Urinary bladder (tissue), 4 donors: ENCODE measurements at places on chromosomes 7 and 10. TPM values are rescaled to one million over a fixed set of nuclear protein-coding genes. Genes with fewer than 3 reads are reported as not detected.

DNA sequence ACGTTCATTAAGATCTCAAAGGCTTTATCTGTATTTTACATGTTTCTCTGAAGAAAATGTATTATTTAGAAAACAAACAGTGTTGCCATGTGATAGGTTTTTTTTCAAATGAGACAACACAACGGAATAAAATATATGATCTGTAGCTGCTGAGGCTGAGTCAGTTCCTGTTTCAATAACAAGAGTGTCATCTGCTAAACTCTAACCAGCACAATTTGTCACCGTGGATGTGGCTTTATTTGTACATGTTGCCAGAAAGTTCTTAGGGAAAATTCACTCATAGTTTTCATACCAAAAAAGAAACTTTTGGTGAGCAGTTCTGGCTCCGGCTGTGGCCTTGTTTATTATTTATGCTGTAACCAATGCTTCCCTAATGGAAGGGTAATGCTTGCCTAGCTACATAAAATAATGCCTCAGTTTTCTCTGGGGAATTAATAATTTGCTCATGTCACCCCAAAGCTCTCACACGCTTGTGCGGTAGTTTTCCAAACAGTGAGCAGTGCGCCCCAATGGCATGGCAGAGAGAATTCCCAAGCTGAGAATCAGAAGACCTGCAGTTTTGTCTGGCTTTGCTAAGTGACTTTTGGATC, 20.3 kb upstream of the KLF6 start:
- DNase-seq, result no peak

GRCh38 chr7:26388256-26388655, 96.6 kb downstream of the SNX10 start:
- DNase-seq, result no peak

DNA sequence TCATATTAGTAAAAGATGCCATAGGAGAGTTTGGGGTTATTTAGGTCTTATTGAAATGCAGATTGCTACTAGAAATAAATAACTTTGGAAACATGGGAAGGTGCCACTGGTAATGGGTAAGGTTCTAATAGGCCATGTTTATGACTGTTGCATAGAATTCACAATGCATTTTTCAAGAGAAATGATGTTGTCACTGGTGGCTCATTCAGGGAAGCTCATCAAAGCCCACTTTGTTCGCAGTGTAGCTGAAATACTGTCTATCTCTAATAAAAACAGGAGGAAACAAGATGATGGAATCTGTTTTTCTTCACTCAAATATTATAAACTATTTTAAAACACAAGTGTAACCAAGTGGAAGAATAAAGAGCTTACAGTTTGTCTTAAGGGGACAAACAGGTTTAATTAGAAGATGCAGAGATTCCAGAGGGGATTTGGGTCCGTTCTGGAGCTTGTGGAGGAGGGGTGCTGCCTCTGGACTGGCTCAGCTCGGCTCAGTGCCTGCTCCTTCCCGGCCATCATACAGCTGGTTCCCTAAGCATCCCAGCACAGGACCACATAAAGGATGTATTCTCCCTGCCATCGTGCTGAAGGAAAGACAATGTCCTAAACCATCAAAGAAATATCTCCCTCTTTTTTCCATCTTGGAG, 20.4 kb downstream of the OPALIN start:
- no peak for DNase-seq

- no peak for DNase-seq
Measured at GRCh38 chr7:103988468-103989199, 824 bp downstream of the RELN start.

GRCh38 chr7:142454862-142455261, 197.0 kb upstream of the PRSS58 start:
- no peak for DNase-seq

GRCh38 chr7:141636053-141636452, 65.9 kb downstream of the DENND11 start:
- DNase-seq, result no peak

DNA sequence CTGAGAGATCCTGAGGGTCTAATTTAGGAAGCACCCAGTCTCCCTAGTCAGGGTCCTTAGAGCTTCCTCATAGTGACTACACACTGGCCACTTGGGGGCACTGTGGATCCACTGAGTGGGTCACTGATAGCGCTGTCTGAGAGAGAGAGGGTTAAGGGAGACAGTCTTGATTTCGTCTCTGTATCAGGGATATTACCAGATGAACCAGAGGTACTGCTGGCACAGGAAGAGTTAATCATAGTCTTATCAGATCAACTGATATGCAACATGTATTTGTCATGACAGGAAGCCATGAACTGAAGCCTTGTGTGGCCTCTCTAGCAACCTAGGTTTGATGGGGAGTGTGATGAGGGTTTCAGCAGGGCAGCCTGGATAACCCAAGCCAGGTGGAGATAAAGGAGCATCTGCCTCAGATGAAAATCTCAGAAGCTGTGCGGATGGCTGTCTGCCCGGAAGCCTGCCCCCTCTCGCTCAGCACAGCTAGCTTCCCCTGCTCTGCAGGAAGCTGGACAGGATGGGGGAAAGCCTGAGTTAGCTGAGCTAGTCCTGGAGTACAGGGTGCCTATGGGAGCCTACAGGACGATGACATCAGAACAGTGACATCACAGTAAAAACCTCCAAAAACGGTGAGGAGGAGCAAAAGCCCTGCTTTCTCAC, 214.0 kb upstream of the PRSS1 start:
- DNase-seq, result no peak

GRCh38 chr10:99843310-99843709, 60.9 kb downstream of the ABCC2 start:
- DNase-seq, result no peak

- no peak for DNase-seq
Measured at GRCh38 chr7:140263277-140263676, 86.5 kb upstream of the KDM7A start.

- DNase-seq, result no peak
Measured at GRCh38 chr10:7634142-7634894, 32.4 kb downstream of the ITIH5 start.

DNA sequence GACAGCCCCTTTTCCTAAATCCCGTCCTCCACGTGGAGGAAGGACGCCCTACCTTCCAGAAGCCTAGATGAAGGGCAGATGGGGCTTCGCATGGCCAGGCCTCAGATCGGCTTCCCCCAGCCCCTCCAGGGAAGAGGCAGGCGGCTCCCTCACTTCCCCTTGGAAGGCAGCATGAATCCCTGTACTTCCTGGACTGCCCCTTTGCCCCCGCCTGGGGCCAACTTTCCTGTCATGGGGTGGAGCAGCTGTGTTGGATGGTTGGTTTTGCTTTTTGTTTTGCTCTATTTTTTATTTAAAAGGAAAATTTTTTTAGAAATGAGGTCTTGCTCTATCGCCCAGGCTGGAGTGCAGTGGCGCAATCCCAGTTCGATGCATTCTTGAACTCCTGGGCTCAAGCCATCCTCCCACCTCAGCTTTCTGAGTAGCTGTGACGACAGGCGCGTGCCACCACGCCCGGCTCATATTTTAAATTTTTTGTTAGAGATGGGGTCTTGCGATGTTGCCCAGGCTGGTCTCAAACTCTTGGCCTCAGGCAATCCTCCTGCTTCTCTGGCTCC, 27.2 kb downstream of the GTF2IRD1 start:
- DNase-seq, result no peak

GRCh38 chr7:3585826-3586225, 284.8 kb downstream of the SDK1 start:
- no peak for DNase-seq

DNA sequence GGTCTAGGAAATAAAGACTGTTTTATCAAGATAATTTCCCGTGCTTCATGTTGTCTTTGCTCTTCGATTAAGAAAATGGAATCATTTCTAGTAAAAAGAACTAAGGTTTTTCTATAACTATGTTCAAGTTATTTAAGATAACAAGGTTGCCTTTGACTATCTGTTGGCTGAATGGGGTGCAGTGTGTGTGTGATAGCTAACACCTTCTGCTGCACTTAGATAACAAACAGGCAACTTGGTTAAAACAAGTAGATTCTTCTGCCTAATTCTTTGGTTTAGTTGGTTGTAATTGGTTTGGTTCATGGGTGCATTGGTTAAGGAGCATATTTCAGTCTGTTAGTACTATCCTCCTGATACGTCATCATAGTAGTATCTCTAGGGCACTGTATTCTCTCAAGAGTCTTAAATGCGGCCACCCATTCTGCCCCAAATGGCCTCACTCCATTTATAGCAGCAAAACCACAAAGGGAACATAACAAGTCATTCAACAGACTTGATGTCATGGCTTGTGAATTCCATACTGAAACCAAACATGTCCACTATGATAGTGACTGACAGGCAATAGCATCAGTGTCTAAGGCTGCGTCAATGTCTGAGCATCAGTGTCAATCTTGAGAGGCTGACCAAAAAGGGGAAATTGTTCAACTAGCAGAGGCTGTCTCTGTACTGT, 55.7 kb downstream of the CCDC3 start:
- no peak for DNase-seq

DNA sequence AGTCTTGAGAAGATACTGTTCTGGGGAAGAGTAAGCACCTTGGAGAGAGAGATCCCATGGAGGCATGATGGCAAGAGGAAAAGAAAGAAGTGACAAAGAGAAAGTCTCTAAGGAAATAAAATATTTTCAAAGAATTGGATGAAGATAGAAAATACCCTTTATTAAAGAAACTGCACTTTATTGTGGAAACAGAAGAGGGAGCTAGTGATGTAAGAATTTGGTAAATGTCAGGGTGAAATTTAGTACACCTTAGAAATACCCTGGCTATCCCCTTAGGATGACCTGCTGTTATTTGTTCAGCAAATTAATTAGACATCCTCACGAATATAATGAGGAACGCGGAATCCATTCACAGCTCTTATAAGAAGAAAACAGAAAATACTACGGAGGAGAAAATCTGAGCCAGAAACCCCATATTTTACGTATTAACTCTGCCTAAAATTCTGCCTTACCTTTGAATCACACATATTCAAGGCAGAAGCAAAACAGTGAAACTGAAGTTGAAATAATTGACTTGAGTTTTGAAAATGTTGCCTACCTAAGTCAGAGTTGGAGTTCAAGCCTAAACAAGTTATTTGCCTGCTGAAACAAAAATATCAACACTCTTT, 90.7 kb downstream of the TFPI2 start:
- no peak for DNase-seq

GRCh38 chr10:92183199-92183598, 107.7 kb downstream of the CPEB3 start:
- DNase-seq, result no peak

GRCh38 chr7:77543910-77544309, 6.8 kb downstream of the PTPN12 start:
- DNase-seq, result no peak

DNA sequence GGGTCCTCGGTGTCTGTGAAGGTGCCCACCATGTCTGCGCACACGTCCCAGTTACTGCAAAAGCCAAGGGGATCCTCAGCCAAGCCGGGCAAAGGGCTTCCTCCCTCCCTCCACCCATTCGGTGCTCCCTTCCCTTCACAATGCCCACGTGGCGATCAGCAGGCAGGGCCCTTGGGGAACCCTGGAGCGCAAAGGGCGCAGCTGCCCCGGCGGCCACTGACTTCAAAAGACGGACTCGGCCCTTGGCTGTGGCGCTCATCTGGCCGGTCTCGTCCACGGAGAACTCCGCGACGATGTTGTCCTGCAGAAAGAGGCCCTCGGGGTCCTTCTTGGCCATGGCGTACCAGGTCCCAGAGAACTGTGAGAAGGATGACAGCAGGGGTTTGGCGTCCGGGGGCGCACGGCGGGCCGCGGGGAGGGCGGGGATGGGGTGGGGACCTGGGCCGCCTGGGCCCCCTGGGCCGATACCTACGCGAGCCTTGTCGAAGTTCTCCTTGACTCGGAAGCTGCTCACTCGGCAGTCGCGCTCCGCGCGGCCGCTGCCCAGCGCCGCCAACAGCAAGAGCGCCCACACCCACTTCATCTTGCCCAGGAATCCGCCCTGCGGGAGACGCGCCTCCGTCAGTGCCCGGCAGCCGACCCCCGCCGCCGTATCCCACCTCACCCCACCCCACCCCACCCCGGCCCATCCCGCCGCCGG, 439 bp downstream of the RBP4 start:
- no peak for DNase-seq

- peak; percentile 28 for DNase-seq
Measured at GRCh38 chr10:128263891-128264688, 137.9 kb upstream of the MKI67 start.

- no peak for DNase-seq
Measured at GRCh38 chr7:130137207-130137606, 66.9 kb downstream of the KLHDC10 start.

- no peak for DNase-seq
Measured at GRCh38 chr7:92811158-92811557, 25.2 kb downstream of the CDK6 start.

DNA sequence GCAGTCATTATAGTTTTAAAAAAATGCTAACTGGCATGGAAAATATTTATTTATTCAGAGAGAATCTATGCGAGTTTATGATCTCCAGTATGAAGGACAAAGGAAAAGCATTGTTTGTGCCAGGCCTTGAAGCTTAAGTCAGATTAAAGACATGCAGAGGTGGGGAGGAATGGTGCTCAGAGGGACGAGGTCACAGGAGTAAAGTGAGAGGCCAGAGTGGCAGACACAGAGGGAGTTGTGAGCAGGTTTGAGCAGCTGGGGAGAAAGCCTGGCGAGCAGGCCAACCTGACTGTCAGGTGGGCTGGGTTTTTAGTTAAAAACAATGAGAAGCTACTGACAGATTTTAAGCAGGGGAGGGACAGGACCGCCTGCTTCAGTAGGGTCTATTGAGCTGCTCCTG, 6.8 kb upstream of the CCNY start:
- DNase-seq, result no peak

- DNase-seq, result no peak
Measured at GRCh38 chr10:44989597-44990301, 11.0 kb upstream of the ZNF22 start.

DNA sequence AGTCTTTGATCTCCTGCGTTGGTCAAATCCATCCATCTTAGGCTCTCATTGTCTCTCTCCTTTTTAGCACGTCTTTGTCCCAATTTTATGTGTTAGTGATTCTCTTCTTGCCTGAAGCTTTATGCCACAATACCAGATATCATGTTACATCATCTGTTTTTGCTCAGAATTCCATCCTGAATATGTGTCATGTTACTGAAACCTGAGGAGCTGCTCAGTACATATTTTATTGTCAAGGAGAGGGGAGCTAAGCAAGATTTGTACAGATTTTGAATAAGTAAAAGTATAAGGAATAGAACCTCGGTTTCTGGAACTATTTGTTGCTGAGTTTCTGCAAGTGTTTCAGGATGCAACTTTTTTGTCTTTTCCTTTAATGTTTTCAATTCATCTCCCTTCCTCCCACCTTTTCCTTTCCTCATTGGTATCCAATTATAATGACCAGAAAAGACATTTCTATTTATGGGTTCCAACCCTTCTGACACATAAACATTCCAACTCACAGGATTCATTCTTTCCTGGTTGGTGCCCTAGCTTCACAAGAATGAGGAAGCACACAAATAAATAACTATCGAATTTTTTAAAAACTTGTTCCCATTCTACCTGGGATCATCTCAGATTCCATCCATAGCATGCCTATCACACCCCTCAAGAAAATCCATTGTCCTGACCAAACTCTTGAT, 291.8 kb downstream of the CRPPA start:
- no peak for DNase-seq

GRCh38 chr10:100729862-100730724, 15.3 kb upstream of the PAX2 start:
- no peak for DNase-seq

Gene SDK1
- total RNA-seq, result 15.1 TPM

Gene CRPPA
- total RNA-seq, result 15.4 TPM

Gene NEURL1
- total RNA-seq, result 5.2 TPM

Gene ANKIB1
- total RNA-seq, result 70.1 TPM

Gene ABCB1
- 2.4 TPM for total RNA-seq

Gene CLDN3
- 0.21 TPM for total RNA-seq

Gene CDK5
- total RNA-seq, result 6.7 TPM

Gene PDK4
- 16.4 TPM for total RNA-seq

Gene ELOVL3
- not detected for total RNA-seq
